ENCODE measurements at places on chromosomes 6 and 20. TPM values are rescaled to one million over a fixed set of nuclear protein-coding genes. Genes with fewer than 3 reads are reported as not detected.

DNA sequence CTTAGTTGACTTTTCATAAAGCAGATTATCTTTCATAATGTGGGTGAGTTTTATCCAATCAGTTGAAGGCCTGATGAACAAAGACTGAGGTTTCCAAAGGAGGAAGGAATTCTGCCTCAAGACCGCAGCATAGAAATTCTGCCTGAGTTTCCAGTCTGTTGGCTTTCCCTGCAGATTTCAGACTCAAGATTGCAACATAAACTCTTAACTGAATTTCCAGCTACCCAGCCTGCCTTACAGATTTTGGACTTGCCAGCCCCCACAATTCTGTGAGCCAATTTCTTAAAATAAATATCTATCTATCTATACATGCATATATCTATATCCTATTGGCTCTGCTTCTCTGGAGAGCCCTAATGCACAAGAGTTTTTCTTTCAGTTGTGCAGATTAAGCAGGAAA, 57.3 kb upstream of the SMLR1 start:
- DNase-seq: no peak

- DNase-seq: no peak
Observed at GRCh38 chr6:139016337-139017213, 12.0 kb upstream of the ABRACL start.

GRCh38 chr6:33414592-33415271, 3.2 kb downstream of the CUTA start:
- no peak for DNase-seq

Gene EPPIN
- not detected for total RNA-seq

Gene BEND6
- 24.6 TPM for total RNA-seq

Gene MTRF1L
- 25.0 TPM for total RNA-seq
